Suprapubic skin (tissue), 4 donors: ENCODE measurements at places on chromosomes 2 and 18.

DNA sequence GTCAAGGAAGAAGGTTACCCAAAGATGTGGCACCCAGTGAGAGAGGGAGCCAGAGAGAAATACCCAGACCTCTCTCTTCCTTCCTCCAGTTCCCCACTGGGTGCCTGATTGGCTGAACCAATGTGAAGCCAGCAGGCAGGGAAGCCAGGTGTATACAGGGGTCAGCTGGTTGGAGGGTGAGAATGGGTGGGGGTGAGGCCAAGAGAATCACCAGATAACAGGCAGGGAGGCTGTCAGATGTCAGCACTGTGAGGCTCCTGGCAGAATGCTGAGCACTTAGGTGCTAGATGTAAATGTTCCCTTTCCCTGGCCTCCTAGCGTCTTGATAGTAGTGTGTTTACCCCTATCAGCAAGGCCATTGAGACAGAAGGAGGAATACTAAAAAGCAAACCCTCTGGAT lies 104.0 kb upstream of the MGAT5 start:
- no peak for DNase-seq
- no peak overlapping the region for H3K27ac ChIP-seq
- H3K36me3 ChIP-seq = no peaks in the 10 kb centered on the region
- H3K27me3 ChIP-seq = no peaks in the 10 kb centered on the region
- H3K4me3 ChIP-seq = no peak overlapping the region
- peaks cover 48% of the 10 kb centered on the region for H3K4me1 ChIP-seq

DNA sequence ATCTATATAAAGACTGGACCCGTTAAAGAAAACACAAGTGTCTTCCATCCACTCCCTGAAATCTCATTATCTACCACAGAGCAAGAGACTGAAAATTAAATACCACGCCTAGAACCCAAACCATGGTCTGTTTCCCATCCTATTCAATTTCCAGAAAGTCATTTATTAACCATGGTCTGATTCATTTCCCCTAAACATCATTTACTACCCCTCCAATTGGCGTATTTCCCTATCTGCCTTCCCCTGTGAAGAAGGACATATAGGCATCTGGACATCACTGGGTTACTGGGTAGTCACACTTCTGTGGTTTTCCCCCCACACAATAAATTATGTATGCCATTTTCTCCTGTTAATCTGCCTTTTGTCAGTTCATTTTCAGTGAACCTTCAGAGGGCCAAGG lies 30.8 kb downstream of the CCDC93 start:
- DNase-seq = no peak
- no peaks in the 10 kb centered on the region for H3K27me3 ChIP-seq
- peaks cover 34% of the 10 kb centered on the region for H3K36me3 ChIP-seq
- no peak overlapping the region for H3K27ac ChIP-seq
- no peak overlapping the region for H3K4me3 ChIP-seq
- H3K4me1 ChIP-seq = peaks cover 18% of the 10 kb centered on the region

DNA sequence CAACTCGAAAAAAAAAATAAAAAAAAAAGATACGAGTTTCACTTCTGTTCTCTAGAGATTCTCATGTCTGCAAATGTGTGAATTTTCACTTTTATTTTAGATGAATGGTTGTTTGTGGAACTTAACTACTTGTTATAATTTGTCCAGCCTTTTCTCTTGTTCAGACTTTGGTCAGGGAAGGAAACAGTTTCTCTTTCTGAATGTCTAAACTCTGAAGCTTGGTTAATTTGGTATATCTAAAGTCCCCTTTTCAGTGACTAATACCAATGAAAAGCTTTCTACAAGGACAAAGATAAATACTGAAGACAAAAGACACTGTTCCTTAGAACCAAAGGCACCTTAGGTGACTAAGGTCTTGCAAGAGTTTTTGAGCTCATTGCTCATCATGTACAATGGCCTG lies 144.4 kb upstream of the PIEZO2 start:
- H3K27me3 ChIP-seq = no peaks in the 10 kb centered on the region
- no peak for DNase-seq
- no peaks in the 10 kb centered on the region for H3K36me3 ChIP-seq

DNA sequence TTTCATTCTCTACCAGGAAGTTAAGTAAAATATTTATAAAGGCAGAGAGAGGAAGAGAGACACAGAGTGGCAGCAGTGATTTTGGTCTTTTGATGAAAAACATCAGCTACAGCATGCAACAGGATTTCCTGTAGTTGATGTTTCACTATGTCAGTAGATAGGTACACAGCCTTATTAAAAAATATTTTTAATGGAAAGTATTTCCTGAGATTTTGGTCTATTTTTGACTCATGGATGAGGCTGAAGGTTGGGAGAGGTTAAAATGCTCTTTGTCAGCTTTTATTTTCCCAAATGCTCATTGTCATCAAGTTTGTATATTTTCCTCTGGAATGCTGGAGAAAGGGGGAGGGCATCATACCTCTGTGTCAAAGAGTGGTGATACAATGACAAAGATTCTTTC lies 1112.5 kb downstream of the CBLN2 start:
- no peak for DNase-seq
- H3K36me3 ChIP-seq = no peaks in the 10 kb centered on the region
- no peaks in the 10 kb centered on the region for H3K4me1 ChIP-seq
- H3K27ac ChIP-seq = no peak overlapping the region

DNA sequence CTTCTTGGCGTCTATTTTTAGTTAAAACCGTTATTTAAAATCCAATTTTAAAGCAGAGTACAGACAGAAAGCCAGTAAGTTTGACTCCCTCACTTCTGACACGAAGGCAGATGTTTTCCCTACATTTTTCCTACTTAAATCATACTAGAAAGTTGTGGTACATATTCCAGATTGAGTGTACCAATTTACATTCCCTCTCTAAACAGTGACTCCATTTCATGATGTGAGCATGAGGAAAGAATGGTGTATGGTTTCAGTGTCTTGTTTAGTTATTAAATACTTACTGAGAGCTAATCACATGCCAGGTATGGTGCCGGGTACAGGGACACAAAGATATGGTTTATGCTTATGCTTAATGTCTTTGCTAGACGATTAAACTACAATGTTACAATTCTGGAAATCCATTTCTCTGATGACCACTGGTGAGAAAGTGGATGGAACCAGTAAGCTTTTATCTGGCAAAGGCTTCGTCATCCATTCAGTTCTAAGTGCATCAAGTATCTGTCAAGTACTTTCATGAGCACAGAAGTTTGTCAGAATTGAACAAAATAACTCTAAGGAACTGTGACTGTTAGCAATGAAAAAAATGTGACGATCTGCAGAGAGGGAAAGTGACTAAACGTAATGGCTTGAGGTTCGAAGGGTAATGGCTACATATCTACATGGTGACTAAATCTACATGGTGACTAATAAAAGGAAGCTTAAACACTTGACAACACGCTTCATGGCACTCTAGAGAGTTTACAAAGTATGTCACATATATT lies 25.7 kb downstream of the MAP4K3 start:
- H3K27ac ChIP-seq = no peak overlapping the region
- H3K4me3 ChIP-seq = no peak overlapping the region
- peaks cover 35% of the 10 kb centered on the region for H3K4me1 ChIP-seq
- no peaks in the 10 kb centered on the region for H3K36me3 ChIP-seq
- H3K27me3 ChIP-seq = no peaks in the 10 kb centered on the region
- DNase-seq = no peak

GRCh38 chr2:164920430-164920829 lies 34.9 kb downstream of the SLC38A11 start:
- DNase-seq = no peak
- H3K27ac ChIP-seq = no peak overlapping the region
- H3K36me3 ChIP-seq = no peaks in the 10 kb centered on the region
- H3K4me3 ChIP-seq = no peak overlapping the region
- no peaks in the 10 kb centered on the region for H3K27me3 ChIP-seq

DNA sequence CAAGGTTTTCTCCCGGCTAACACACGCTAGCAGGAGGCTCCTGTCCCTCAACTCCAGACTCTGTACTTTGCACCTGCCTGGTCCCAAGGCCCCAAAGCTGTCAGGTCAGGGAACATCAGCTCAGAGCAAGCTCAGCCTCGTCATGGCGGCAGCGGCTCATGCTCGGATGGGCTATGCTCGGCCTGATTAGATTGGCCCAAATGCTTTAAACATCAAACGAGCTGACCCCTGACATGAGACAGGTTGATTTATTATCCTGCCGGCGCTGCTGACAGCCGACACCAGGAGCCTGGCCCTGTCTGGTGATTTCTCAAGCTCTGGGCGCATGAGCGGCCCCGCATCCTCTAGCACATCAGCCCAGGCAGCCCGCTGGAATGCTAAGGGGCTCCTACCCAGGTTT lies 436.4 kb downstream of the EIPR1 start:
- H3K4me3 ChIP-seq = no peak overlapping the region
- DNase-seq = no peak
- H3K27ac ChIP-seq = no peak overlapping the region
- no peaks in the 10 kb centered on the region for H3K36me3 ChIP-seq
- H3K4me1 ChIP-seq = no peaks in the 10 kb centered on the region

DNA sequence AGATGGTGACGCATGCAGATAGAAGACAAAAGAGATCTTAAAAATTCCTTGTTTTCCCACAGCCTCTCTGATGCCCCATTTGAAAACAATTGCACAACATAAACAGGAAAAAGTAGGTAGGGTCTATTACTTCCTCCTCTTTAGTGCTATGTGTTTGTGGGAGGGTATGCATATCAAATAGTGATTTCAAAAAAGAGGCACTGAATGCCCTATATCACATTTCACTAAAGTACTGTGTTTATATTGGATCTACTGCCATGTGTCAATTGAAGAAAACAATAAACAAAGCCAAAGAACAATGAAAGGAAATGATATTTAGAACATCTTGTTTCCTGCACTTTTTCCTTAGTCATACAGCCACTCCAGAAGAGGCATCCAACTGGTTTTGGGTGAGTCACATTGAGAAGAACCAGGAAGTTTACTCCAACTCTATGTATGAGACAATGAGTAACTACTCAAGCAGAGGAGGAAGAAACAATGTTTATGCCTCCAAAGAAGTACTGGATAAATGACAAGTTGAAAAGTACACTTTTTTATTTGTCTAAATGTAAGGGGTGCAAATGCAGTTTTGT lies 583.6 kb downstream of the FBXO15 start:
- H3K27me3 ChIP-seq = no peaks in the 10 kb centered on the region
- H3K4me3 ChIP-seq = no peak overlapping the region
- H3K27ac ChIP-seq = no peak overlapping the region
- no peaks in the 10 kb centered on the region for H3K4me1 ChIP-seq
- DNase-seq = no peak

- H3K4me3 ChIP-seq = no peak overlapping the region
- DNase-seq = no peak
- no peaks in the 10 kb centered on the region for H3K27me3 ChIP-seq
- peaks cover 41% of the 10 kb centered on the region for H3K4me1 ChIP-seq
- peak overlapping the region; percentile 78 for H3K27ac ChIP-seq
- no peaks in the 10 kb centered on the region for H3K36me3 ChIP-seq
These were observed 109.2 kb downstream of the THADA start for GRCh38 chr2:43486603-43487002.

DNA sequence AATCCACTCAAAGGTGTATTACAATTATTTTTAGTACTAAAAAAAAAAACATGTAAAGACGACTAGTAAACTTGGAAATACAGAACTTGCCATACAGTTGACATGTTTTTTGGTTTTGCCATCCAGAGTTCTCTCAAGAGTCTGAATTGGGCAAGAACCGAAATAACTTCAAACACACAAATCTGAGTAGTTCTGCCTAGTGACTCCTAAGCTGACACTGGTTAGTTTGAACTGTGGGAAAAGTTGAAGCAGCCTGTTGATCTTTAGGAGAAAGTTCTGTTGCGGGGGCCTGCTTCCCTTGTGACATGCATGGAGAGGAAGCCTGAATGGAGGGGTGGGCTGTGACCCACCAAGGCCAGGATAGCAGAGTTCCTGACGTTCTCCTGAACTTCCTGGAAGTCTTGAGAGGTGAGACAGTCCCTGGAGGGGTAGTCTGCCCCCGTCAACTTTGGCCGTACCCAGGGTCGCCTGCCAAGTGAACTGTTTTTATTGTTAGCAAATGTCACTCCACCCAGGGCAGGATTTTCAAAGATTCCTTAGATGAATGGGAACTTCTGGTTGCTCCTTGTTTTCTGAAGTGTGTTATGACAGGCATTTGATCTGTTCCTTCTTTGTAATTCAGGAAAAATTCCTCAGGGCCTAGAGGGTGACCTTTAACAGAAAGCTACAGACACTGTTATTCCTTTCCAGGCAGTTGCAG lies 85.6 kb upstream of the SPTBN1 start:
- H3K27me3 ChIP-seq = no peaks in the 10 kb centered on the region
- no peak overlapping the region for H3K4me3 ChIP-seq
- DNase-seq = no peak

GRCh38 chr2:208315081-208315788 lies 49.2 kb downstream of the PIKFYVE start:
- no peaks in the 10 kb centered on the region for H3K27me3 ChIP-seq
- H3K4me1 ChIP-seq = peaks cover 20% of the 10 kb centered on the region
- H3K27ac ChIP-seq = no peak overlapping the region
- peak; percentile 79 for DNase-seq
- H3K36me3 ChIP-seq = peaks cover 22% of the 10 kb centered on the region

DNA sequence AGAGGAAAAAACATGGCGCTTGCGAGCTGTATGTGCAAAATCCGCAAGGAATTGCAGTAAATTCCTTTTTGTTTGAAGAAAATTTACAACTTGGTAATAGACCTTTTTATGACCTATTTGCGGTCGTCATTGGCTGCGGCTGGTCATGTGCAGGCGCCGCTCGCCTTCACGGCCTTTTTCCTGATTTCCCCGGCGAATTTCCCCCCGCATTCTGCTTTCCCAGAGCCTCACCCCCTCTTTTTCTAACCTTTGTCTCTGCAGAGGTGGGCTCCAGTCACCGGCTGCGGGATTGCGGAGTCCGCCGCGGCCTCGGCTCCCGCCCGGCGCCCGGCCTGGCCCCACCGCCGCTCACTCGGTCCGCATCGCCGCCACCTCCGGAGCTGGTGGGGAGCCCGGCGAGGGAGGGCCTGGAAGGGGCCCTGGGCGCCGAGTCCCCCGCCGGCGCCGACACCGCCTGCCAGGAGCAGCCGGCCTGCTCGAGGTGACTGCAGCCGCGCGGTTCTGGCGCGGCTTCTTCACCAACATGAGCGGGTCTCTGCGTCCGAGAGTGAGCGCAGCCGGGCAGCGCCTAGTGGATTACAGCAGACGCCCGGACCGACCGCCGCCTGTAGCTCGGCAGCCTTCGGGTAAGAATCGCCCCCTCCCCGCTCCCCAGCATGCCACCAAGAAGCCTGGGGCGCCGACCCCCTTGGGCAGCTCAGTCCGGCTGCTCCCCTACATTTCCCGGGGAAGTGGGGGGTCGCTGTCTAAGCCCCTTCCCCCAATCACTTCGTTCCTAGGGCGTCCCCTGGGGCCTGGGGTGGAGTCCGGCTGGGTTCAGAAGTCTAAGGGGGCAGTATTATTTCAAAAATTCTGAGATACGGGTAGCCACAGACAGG lies 7.1 kb downstream of the HOXD8 start:
- peak; percentile 81 for DNase-seq
- H3K27ac ChIP-seq = peak overlapping the region; percentile 87
- peak overlapping the region; percentile 61 for H3K4me3 ChIP-seq
- H3K27me3 ChIP-seq = peaks cover 94% of the 10 kb centered on the region

GRCh38 chr2:221975151-221975550 lies 323.6 kb downstream of the PAX3 start:
- no peaks in the 10 kb centered on the region for H3K36me3 ChIP-seq
- no peaks in the 10 kb centered on the region for H3K4me1 ChIP-seq
- no peak for DNase-seq
- H3K27me3 ChIP-seq = peaks cover 3% of the 10 kb centered on the region
- no peak overlapping the region for H3K4me3 ChIP-seq
- H3K27ac ChIP-seq = no peak overlapping the region
